ENCODE measurements at places on chromosomes 6 and 20. TPM values are rescaled to one million over a fixed set of nuclear protein-coding genes. Genes with fewer than 3 reads are reported as not detected.
A peak's percentile ranks its signal among the peaks of the same experiment; 100 is the strongest.

DNA sequence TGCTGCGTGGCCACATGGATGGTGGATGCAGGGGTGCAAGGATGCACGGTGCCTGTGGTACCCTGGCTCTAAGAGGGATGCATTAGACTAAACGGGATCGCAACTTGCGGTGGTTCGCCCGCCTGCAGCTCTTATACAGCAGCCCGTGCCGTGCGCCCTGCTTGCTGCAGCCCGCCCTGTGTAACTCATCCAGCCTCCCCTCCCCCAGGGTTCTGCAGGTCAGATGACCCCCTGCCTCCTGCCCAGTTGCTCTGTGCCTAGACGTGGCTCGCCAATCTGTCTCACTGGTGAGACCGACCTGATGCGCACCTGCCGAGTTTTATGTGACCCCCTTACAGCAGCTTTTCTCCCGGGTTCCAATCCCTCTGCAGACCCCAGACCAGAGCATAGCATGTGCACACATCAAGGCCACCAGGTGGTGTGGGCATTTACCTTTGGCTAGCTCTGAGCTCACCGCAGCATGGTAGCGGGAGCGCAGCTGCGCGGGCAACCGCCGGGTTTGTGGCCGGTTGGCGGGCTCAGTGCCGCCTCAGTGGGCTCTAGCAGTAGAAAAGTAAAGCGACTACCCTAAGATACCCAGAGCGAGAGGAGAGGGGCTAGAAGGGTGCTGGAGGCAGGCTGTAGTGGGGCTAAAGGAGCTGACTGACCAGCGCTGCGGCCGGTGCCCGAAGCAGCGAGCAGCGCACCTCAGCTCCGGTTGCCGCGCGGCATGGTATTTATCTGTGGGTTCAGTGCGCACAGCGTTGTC is 693 bp upstream of the GNAS-AS1 start:
- no peak for DNase-seq

DNA sequence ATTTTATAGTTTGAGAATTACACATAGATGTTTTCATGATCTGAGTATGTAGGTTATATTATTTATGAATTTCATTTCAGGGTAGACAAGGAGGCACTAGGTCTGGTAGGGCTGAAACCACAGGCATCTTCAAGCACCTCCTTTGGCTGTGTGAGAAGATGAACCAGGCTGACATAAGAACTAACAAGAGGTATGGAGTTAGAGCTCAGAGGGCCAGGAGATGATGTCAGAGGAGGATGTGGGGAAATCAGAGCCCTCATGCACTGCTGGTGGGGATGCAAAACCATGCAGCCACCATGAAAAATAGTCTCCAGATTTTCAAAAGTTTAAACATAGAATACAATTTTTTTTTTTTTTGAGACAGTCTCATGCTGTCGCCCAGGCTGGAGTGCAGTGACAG is 13.6 kb upstream of the RIPOR3 start:
- no peak for DNase-seq

AGER gene
- total RNA-seq, result 0.86 TPM

- DNase-seq, result no peak
Observed at GRCh38 chr6:130920969-130921368, 93.8 kb downstream of the SMLR1 start.

- DNase-seq, result no peak
Observed at GRCh38 chr20:18284805-18285533, 3.4 kb upstream of the ZNF133 start.

DNA sequence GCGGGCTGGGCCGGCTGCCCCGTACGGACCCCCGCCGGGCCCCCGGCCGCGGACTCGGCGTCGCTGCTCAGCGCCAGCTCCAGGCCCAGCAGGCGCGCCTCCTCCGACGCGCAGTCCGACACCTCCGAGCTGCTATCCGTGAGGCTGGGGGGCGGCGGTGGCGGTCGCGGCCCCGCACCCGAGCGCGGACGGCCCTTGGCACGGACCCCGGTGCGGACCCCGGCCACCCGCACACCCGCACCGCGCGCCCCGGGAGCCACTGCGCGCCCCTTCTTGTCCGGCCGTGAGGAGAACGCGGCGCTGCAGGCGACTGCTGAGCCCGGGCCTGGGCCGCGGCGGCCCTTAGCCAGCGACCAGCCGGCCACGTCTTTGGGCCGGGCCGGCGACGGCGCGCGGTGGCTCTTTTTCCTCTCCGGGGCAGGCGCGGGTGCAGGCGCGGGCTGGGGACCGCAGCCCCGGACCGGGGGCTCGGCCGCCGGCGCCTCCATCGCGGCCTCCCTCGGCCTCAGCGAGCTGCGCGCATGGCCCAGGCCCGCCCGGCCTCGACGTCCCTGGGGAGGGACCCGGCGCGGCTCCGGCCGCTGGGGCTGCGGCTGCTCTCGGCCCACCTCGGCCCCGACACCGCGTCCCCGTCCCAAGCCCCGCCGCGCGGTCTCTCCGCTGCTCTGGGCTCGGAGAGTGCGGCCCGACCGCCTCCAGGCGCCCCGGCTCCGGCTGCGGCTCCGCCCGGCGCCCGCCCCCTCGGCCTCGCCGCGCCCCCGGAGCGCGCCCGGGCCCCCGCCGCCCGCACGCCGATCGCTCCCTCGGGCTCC is 12.9 kb upstream of the TLDC2 start:
- DNase-seq, result no peak

BPI gene
- not detected for total RNA-seq

GRIK2 gene
- 14.3 TPM for total RNA-seq

GRCh38 chr20:52422574-52423336 is 231.2 kb upstream of the ZFP64 start:
- DNase-seq, result no peak

DNA sequence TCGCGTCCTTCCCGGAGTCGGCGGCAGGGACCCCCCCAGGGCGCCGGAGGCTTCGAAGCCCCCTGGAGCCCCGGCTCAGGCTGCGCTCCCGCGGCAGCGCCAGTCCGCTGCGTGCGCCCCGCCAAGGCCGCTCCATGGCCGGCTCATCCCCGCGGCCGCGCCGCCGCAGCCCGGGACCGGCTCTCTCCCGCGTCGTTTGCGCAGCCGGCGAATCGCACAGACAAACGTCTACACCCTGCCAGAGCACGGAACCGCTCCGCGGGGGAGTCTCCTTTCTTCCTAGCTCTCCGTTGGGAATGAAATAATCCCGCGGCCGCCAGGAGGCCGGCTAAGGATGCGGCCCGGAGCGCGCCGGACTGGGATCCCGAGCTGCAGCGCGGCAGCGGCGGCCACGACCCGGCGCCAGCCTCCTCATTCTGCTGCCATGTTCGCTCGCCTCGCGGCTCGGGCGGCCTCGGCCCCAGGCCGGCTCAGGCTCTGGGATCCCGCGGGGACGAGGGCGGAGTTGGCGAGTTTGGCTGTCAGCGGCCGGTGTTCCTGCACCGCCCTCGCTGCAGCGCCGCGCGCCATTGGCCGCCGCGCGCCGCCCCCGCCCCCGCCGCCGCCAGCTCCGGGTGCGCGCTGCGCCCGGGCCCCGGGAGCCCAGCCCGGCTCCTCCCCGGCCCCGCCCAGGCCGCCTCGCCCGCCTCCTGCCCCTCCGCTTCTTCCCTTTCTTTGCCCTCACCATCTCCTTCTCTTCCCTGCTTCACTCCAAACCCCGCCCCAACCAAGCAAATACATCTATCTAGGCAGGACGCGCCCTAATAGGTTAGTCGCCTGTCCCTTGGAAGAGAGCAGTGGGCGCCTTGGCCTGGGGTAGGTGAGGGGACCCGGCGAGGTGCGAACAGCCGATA is at the start of gene GFOD1:
Gene GFOD1, minus strand, starts transcription at position 479 of the 893 bp plus-strand sequence. CDS start 710 bp downstream, outside the sequence.
- peak; percentile 88 for DNase-seq

DNA sequence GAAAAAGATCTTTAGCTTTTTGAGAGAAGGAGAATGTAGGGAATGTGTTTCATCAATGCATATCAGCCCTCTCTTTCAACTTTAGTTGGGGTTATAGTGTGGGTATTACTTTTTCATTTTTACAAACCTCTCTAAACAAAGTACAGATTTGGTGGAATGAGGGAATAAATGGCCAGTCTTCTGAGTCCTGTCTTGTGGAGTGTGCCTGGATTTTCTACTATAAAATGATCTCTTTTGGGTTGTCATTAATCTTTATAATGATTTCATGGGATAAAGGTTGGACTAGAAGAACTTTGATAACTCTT is 209.3 kb downstream of the RNF144B start:
- no peak for DNase-seq

DNA sequence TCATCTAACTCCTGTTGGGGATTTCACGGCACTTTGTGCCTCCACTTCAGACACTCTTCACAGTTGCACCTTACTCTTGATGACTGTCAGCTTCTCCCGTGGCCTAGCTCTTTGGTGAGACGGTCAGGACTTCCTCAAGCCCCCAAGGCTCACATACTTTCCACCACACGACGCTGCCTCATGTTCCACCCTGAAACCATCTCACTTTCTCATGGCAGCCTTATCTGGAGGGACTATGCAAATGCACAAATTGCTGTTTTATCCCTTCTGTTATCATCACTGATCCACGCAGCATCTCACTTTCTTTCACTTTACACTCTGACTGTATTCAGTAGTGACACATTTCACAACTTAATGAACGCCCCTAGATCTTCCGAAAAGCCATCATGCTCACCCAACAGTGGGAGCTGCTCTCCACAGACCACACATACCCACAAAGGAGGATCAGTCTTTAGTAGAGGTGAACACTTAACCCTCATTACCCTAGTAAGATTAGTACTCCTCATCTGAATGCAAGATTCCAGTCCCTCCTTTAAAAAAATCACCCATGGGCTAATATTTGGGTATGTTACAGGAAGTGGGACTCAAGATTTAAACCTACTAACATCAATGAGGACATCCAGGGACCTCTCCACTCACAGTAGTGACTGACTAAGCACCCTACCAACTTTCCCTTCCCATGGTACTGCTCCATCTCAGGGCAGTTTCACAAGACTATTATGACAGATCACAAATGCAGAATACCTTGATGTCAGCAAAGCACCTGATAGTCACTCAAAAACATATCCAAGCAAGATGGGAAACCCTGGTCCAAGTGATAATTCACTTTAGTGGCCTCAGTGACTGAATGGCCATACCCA is 35.4 kb downstream of the FYN start:
- DNase-seq, result no peak

MATN4 gene
- not detected for total RNA-seq

- peak; percentile 73 for DNase-seq
Observed at GRCh38 chr6:129605967-129606366, 104.0 kb downstream of the ARHGAP18 start.

- no peak for DNase-seq
Observed at GRCh38 chr20:906001-906520, 10.1 kb downstream of the ANGPT4 start.

DNA sequence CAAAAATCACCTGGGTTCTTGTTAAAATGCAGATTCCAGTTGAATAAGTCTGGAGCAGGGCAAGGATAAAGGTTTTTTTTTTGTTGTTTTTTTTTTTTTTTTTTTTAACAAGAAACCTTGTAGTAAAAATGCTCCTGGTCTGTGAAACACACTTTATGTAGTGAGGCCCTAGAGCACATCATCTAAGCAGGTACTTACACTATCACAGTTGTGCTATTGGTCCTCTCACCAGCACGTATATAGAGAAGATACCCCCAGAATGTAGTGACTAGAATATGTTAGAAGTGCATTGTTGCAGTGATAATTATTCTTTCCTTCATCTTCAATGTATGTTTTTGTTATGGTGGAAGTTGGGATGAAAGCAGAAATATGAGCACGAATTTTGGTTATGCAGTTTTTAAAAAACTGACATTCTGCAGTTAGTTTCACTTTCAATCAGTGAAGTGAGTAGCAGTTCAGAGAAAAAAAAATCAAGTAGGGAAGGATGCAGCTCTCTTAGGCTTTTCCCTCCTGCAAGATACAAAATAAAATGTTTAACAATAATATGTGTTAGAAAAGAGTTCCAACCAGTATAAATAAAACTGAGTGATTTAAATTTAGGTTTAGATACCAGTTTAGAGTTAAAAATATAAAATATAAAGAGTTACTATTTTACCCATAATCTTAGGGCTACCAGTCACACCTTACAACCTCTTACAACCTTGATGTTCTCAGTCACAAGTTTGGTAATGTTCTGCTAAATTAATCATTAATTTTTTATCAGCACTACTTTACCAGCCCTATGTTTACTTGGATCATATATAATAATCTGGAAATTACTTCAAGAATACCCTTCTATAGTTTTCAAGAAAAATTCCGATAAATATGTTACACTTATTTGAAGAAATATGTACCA is 9.2 kb upstream of the DEFB113 start:
- no peak for DNase-seq

- peak; percentile 68 for DNase-seq
Observed at GRCh38 chr20:23231561-23232218, 118.9 kb upstream of the NXT1 start.

DNA sequence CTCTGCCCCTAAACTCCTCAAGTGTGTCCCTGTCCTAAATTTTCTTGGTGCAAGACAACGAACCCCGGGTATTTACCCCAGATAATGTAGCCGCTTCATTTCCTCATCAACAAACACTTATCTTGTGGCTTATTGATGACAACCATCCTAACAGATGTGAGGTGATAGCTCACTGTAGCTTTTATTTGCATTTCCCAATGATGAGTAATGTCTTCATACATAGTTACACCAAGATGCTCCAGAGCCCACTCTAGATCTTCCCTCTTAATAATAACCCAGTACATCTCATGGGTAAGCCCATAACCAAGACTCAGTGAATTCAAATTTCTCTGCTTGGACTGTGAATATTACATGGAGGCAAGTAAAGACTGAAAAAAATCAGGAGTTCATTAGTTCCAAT is 48.2 kb upstream of the BEND6 start:
- DNase-seq, result no peak

MCM3 gene
- 12.0 TPM for total RNA-seq

- DNase-seq, result no peak
Observed at GRCh38 chr6:133312006-133312405, 70.8 kb downstream of the EYA4 start.

DNA sequence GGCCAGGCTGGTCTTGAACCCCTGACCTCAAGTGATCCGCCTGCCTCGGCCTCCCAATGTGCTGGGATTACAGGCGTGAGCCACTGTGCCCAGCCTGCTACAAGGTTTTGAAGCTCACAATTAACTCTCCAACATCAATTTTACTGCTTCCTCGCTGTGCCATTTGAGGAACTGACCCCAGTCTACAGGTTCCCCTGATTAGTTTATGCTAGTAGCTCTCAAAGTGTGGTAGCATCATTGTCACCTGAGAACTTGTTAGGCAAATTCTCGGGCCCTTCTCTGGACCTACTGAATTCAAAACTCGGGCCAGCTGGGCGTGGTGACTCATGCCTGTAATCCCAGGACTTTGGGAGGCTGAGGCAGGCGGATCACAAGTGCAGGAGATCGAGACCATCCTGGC is 49.4 kb downstream of the MCUR1 start:
- no peak for DNase-seq

- DNase-seq, result no peak
Observed at GRCh38 chr6:169967687-169968086, 216.3 kb downstream of the ERMARD start.

GRCh38 chr20:12414446-12415274 is 497.0 kb downstream of the BTBD3 start:
- peak; percentile 1 for DNase-seq

- DNase-seq, result peak; percentile 6
Observed at GRCh38 chr6:131167773-131168172, 32.5 kb downstream of the AKAP7 start.

- peak; percentile 82 for DNase-seq
Observed at GRCh38 chr6:109073344-109074132, 21.1 kb downstream of the SESN1 start.

NCOA3 gene
- 10.4 TPM for total RNA-seq

- DNase-seq, result no peak
Observed at GRCh38 chr20:51042657-51043247, 19.8 kb upstream of the KCNG1 start.

All from myocyte (in vitro differentiated cells).